Activated CD4-positive, alpha-beta T cell treated with anti-CD3 and anti-CD28 coated beads for 36 hours (primary cell): ENCODE measurements at places on chromosomes 3 and 15. TPM values are rescaled to one million over a fixed set of nuclear protein-coding genes. Genes with fewer than 3 reads are reported as not detected.

The NRG4 gene
- not detected for total RNA-seq

The SCAMP5 gene
- 4.5 TPM for total RNA-seq

The IGF2BP2 gene
- 0.55 TPM for total RNA-seq

The CELSR3 gene
- 7.9 TPM for total RNA-seq

The TNIK gene
- 28.8 TPM for total RNA-seq

GRCh38 chr15:100572362-100572983 is 29.5 kb downstream of the LINS1 start:
- no peak for DNase-seq

GRCh38 chr3:129557548-129557894 is 14.5 kb downstream of the H1-8 start:
- no peak for DNase-seq

DNA sequence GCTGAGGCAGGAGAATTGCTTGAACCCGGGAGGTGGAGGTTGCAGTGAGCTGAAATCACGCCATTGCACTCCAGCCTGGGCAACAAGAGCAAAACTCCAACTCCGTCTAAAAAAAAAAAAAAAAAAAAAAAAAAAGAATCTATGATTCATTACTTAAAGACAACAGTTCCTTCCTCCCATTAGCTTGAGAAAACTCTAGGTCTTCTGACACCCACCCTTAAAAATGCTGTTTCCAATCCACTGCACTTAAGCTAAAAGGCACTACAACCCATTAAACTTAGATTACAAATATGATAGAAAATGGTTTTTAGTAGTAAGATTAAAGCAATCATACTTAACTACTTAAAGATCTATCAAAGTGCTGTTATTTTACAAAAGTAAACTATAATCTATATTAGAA is 40.0 kb upstream of the BHLHE40 start:
- DNase-seq = no peak

GRCh38 chr15:34436956-34437442 is 609 bp downstream of the GOLGA8A start:
- DNase-seq = peak; percentile 72

DNA sequence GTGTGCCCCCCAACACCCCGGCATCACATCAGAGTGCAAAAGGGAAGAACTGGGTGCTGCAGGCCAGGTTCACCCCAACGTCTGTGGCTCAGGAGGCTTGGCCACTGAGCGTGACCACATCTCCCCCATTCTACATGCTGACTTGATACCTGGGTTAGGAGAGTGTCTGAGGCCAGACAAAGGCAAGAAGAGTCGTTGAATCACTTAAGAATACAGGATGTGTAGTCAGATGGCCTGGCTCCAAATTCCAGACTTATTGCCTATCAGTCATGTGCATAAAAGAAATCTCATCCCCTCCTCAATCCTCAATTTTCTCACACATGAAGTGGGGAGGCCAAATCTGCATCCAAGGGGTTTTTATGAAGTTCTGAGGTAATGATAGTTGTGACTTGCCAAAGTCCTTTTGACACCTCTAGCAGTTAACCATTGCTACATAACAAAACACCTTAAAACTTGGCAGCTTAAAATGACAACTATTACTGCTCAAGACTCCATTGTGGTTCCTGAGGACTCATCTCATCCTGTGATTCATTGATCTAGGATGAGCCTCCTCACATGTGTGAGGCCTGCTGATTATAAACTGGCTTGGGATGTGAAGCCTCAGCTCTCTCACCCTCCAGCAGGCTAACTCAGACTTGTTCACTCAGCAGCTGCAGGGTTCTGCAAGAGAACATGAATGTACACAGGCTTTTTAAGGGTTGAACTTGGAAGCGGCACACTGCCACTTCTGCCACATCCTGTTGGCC is 138.8 kb upstream of the TLE3 start:
- peak; percentile 53 for DNase-seq

GRCh38 chr3:1787094-1787493 is 311.6 kb upstream of the CNTN4 start:
- DNase-seq = no peak

DNA sequence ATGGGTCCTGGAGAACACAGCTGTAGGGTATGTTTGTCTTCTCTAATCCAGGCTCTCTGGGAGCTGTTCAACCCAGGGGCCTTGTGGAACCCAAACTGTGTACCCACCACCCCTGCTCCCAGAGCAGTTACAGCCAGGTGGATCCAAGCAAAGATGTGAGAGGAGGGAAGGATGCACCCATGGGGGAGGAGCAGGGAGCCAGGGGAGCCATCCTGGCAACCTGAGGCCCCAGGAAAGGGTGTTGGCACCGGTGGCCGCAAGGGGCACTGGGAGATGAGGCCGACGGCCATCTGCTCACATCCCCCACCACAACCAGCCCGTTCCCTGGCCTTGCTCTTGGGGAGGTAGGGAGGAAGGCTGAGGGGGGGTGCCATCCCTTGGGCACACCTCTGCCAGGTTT is 43.2 kb downstream of the CMTM6 start:
- DNase-seq = no peak

DNA sequence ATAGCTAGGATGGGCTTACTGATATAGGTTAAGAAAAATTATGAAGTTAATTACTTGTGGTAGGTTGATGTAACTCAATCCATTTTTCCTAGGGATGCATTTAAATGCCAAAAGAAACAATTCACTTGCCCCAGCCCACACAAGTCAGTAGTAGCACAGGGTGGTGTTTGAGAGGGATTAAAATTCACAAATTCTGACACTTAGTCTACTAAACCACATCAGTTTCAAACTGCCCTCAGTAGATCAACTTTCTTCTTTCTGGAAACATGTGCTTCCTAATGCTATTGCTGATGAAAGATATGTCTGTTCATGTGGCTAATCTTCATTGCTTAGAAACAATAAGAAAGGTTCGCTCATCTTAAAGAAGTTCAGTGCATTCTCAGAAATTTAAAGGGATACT is 160.6 kb downstream of the EPHA3 start:
- DNase-seq = no peak

DNA sequence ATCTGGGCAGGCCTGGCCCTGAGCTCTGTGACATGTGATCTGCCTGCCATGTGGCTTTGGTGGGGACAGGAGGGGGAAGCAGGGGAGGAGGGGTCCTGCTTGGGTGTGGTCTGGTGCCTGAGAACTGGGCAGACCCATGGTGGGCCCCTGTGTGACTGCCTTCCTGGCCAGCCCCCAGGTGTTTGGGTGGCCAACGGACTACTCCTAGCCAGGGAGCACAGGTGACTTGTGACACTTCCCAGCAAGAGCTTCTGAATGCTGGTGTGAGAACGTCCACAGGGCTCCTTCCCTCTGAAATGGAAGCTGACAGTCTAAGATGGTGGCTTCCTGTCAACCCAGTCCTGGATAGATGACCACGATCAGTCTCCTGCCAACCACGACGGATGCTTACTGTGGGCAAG is 136.1 kb upstream of the MEF2A start:
- peak; percentile 4 for DNase-seq

DNA sequence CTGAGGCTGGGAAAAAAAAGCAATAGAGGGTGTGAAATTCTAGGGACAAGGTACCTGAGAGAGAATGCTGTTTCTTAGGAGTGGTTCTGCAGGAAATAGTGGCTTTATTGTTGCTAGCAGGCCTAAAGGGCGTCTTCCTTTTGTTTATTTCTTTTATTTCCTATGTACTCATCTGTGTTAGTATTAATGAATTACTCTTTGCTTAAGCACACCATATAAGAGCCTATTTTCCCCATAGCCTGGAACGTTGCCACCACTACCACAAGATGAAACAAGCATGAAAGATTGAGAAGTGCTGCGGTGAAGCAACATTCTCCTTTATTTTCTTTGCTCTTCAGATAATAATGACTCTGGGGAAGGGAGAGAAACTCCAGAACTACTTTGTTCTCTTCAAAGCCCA is 21.3 kb upstream of the GOLIM4 start:
- DNase-seq = no peak

DNA sequence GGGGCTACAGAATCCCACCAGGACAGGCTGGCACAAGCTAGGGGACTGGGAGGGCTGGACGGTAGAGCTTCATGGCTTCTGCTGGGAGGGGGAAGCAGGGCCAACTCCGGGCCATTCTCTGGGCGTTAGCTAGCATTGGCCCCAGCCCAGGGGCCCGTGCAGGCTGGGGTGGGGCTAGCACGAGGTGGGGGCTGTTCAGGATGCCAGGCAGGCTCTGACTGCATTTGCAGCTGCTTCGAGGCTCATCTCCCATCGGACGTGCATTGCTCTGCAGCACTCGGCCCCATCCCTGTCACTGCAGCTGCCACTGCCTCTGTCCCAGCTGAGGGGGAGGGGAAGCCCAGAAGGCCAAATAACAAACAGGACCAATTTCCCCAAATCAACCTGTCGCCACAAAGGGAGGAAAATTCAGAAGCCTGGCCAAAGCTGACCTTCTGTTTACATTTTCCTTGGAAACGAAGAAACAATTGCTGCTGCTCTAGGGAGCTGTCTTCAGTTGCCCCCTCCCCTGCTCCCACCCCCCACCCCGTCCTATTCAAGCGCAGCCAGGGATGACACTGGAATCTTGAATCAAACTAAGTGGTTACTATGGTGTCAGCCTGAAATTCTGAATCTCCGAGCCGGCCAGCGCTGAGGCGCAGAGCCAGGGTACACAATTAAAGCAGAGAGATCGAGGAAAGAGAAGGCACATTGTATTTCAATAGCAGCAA is 138.8 kb upstream of the PRR20G start:
- DNase-seq = no peak
